ENCODE measurements at places on chromosomes 7 and 10.

GRCh38 chr7:73681031-73681430 is 2.2 kb downstream of the DNAJC30 start:
- no peak for DNase-seq

- DNase-seq: no peak
Measured at GRCh38 chr7:5477126-5477525, 53.5 kb upstream of the TNRC18 start.

- DNase-seq: peak; percentile 10
Measured at GRCh38 chr7:106285855-106286492, 1.2 kb upstream of the NAMPT start.

- no peak for DNase-seq
Measured at GRCh38 chr10:78312197-78313047, 278.8 kb downstream of the RPS24 start.

- DNase-seq: no peak
Measured at GRCh38 chr7:30921540-30922401, 10.1 kb downstream of the AQP1 start.

- DNase-seq: no peak
Measured at GRCh38 chr10:76024460-76025123, 593.2 kb downstream of the LRMDA start.

- no peak for DNase-seq
Measured at GRCh38 chr7:19552576-19552975, 156.3 kb downstream of the POLR1F start.

- DNase-seq: no peak
Measured at GRCh38 chr10:89808842-89809241, 107.5 kb downstream of the KIF20B start.

DNA sequence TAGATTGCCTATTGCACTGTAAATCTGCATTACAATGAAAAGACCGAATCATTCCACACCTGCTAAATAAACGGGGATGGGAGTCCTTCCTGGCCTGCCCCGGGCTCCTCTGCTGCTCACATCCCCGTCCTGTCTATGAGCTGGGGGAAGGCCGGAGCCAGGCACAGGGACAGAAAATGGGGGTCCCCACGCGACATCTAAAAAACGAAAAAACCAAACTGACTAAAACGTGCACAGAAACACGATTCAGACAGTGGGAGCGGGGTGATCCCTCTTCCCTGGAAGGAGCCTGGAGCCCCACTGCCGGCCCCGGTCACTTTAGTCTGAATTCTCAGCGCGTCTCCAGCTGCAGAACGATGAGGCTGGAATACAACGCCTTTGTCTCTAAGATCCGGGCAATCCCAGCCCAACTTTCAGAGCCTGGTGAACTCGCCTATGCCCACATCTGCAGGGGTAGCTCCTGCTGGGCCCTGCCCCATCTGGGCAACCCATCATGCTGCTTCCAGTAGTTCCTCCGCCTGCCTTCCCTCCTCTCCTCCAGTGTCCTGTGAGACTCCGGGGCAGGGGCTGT is 78.0 kb downstream of the ADARB2 start:
- no peak for DNase-seq

GRCh38 chr7:84139986-84140729 is 54.4 kb downstream of the SEMA3A start:
- DNase-seq: no peak

DNA sequence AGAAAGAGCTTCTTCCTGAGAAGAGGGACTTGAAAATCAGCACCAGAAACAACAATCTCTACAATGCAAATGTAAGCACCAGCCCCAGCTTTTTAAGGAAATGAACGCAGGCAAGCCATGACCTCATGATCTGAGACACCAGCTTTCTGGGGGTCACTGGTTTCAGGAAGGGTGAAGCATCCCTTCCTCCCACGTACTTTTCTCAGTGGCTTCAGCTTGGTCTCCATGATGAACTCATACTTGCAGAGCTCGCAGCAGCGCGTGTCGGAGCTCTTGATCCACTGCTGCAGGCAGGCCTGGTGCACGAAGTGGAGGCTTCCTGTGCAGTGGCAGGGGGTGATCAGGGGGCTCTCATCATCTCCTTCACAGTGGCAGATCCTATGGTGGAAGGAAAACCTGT is 87.0 kb downstream of the ALOX5 start:
- DNase-seq: no peak

GRCh38 chr10:70126700-70127395 is 5.8 kb downstream of the AIFM2 start:
- no peak for DNase-seq

GRCh38 chr7:75866489-75867389 is 12.1 kb upstream of the RHBDD2 start:
- peak; percentile 79 for DNase-seq

DNA sequence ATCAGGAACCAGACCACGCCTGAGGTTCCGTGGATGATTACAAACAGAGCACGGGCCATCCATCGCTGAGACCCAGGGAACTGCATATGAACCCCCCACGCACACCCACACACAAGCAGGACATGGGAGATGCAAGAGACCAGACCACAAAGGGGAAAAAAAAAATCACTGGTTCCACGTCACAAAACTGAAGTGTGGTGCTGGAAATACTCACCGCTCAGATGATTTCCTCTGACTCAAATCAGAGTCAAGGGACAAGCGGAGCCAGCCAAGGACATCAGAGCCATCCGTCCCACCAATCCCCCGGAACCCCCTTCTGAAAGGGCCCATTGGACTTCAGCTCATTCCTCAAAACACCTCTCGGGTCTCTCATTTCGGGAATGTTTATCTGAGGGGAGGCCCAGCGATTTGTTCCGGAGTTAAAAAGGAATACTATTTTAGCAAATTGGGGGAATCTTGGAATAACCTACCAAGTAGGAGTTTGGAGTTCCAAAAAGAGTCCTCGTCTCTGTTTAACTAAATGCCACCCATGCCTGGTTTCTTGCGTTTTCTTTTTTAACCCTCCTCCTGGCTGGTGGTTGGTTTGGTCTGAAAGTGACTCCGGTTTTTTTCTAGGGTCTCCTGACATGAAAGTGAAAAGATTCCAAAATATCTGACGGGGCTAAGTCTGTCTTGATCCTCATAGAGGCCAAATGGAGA is 15.0 kb downstream of the SNX8 start:
- peak; percentile 72 for DNase-seq

DNA sequence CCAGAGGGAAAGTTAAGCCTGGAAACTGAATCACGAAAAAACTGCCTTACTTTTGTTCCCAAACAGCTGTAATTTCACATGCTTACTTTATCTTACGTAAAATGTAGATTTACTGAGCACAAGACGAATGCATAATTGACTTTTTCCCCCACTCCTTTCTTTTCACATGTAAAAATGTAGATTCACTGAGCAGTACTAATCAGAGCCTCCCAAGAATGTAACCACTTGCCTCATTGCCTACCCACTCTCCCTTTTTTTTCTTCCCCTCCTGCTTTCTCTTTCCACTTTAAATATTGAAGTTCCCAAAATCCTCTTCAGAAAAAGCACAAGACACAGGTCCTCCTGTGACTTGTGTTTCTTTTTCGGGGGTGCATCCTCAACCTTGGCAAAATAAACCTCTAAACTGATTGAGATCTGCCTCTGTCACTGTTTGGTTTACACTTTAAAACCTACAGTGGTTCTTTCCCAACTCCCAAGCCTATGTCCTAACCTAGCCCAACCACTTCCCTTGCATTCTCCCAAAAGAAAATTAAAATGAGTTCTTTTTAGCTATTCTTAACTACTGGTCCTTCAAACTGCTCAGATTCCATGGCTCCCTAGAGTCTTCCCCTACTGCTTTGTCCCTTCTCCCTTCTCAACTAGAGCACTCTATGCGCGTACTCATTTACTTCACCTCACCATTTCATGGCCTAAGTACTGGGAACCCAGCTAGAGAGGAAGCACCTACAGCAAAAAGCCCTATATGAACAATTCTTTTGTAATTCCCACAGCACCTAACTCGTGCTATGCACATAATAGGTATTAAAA is 236.6 kb upstream of the MKLN1 start:
- DNase-seq: no peak

DNA sequence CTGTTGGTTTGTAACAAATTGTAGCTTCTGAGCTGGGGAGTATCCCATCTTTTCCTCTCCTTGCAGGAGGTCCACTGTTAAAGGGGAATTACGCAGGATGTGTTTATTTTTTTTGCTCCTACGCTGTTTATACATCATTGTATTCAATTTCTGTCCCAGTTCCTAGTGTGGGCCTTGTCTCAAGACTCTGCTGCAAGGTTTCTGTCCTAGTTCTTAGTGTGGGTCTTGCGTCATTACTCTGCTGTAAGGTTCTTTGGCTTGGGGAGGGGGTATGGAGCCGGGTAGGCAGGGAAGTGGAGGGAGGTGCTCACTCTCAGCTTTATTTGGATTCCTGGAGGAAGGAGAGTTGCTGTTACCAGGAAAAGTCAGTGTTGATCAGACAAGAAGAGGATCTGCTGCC is 64.0 kb upstream of the TRIM8 start:
- no peak for DNase-seq

- DNase-seq: peak; percentile 61
Measured at GRCh38 chr7:105853931-105854419, 22.4 kb downstream of the ATXN7L1 start.

- peak; percentile 63 for DNase-seq
Measured at GRCh38 chr7:16421333-16422102, at the start of gene CRPPA. CRPPA (minus strand) TSS chr7:16421538; CDS start chr7:16421322, 216 bp downstream.

GRCh38 chr7:123819001-123819400 is 26.0 kb upstream of the HYAL4 start:
- DNase-seq: no peak

DNA sequence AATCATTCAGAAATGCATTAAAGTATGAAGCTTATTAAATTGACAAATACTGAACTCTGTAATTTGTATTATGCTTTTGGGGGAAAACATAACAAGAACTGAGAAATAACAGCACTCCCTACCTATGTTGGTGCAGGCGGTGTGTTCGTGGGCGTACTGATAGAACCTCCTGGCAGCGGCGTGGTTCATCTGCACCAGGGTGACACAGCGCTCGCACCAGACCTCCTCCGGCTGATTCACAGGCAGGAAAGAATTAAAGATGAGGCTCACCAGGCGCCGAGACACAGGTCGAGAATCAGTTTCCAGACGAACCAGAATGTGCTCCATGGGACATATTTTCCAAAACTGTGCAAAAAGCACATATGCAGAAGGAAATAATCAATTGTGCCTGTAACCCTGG is 40.2 kb downstream of the NCAPG2 start:
- DNase-seq: no peak

- no peak for DNase-seq
Measured at GRCh38 chr10:4330636-4331035, 495.4 kb upstream of the AKR1E2 start.

DNA sequence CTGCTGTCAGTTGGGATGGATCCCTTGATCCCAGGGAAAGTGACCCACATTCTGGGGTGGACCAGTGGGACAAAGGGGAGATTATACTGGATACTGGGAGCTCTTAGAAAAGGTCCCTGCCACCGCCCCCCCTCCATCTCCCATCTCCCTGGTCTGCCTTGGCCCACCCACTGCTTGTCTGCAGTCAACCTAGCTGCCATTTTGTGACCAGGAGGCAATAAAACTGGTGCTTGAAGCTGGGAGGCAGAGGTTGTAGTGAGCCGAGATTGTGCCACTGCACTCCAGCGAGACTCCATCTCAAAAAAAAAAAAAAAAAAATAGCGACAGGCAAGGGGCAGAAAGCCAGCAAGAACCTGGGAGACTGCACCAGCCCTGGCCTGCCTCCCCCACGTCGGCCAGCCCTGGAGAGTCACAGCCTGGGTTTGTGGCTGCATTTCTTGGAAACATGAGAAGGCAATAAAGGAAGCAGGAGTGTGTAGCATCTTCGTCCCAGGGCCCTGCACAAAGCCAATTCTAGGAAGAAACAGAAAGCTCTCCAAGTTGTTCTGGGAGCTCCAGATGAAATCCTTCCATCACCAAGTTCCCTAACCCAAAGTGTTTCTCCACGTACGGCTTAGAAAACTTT is 4.7 kb upstream of the ARPC1B start:
- peak; percentile 53 for DNase-seq

DNA sequence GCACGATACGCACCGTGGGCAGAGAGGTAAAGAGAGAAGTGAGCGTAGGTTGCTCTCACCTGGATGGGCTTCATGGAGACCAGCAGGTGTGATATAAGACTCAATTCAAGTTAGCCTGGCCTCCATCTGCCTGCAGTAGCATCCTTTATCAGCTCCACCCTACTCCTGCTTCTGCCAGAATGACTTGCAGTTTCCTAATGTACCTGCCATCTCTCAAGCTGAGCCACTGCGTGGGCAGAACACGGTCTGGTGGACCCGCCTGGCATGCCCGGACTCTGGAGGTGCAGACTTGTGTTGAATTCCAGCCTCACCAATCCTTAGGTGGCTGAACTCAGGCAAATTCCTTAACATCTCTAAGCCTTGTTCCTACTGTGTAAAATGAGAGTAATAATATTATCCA is 64.3 kb downstream of the STEAP1B start:
- DNase-seq: no peak

DNA sequence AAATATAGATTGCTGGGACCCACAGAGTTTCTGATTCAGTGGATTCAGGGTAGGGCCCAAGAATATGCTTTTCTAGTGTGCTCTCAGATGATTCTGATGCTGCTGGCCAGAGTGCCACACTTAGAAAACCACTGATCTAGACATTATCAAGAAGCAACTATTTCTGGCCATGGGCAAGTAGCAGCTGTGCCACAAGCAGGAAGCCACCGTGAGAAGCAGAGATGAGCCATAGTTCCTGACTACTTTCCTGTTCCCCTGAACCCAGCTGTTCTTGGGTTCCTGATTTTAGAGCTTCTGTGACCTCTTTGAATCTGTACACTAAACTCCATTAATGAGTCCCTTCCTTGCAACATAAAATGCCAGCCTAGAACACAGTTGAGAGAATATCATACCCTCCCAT is 38.1 kb upstream of the PIK3AP1 start:
- no peak for DNase-seq

DNA sequence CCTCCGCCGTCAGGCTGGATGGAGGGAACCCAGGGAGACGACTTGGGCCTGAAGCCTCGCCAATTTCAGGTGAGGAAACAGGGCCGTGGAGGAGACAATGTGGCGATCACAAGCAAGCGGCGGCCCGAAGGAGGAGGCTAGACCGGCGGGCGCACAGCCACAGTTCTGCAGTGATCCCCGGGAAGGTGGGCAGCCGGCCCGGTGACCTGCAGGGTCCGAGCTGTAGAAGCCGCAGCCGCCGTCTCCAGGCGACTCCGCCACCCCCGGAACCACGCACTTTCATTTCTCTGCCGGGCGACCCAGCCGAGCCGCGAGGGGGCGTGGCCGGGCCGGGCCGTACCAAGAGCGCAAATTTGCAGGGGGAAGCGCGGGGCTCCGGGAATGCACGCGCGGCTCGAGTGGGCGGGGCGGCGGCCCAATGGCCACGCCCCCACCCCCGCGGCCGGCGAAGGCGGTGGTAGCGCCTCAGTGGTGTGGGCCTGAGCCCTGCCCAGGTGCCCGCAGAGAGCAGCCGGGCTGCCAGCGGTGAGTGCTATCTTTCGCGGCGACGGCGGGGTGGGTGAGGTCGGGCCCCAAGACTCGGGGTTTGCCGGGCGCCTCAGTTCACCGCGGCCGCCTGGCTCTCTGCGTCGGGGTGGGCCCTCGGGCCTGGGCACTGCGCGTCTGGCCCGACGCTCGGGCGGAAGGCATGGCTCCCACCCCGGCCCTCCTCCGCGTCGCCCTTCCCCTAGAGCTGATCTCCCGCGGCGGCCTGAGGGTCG is at the start of gene POR:
Gene POR (plus strand): TSS at position 501 of the 761 bp plus-strand sequence. CDS start 38,847 bp downstream, outside the sequence.
- peak; percentile 98 for DNase-seq

GRCh38 chr7:23372611-23373010 is 73.5 kb downstream of the MALSU1 start:
- DNase-seq: no peak

Data from GM03348 (cell line).